CD4-positive, alpha-beta T cell treated with Interleukin-6 at 100 ng/mL for 8 hours (primary cell): ENCODE measurements at places on chromosomes 2 and 18.

DNA sequence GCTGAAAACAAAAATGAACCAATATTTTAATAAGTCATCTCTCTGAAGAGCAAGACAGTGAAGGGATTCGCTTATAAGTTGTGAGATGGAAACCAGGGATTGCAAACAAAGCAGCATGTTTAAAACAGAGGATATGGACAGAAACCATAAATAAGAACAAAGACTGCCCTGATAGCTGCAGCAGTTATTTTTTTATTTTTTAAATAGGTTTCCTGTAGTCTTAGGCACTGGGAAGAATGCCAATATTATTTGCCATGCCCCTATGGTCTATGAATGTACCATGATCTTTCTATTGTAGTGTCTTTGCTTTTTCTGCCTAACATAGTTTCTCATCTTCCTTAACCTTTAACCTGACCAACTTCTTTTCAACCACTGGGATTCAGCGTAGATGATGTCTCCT lies 1334.0 kb upstream of the NRXN1 start:
- DNase-seq = no peak

- no peak for DNase-seq
These were observed 87.5 kb downstream of the TFCP2L1 start for GRCh38 chr2:121197369-121198091.

DNA sequence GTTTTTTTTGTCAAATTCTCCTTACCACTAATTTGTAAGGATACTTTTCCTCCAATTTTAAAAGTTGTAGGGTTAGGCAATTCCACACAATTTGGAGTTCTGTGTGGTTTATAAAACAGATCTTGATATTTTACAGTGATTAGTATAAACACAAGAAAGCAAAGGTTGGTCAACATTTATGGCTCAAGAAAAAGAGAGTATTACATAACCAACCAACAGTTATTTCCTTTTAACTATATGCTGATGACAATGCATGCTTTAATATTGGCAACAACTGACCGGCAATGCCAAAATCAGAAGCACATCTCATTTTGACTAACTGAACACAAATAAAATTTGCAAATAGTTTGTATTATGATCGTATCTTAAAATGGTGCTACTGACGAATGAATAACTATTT lies 137.2 kb downstream of the CDH2 start:
- DNase-seq = no peak

DNA sequence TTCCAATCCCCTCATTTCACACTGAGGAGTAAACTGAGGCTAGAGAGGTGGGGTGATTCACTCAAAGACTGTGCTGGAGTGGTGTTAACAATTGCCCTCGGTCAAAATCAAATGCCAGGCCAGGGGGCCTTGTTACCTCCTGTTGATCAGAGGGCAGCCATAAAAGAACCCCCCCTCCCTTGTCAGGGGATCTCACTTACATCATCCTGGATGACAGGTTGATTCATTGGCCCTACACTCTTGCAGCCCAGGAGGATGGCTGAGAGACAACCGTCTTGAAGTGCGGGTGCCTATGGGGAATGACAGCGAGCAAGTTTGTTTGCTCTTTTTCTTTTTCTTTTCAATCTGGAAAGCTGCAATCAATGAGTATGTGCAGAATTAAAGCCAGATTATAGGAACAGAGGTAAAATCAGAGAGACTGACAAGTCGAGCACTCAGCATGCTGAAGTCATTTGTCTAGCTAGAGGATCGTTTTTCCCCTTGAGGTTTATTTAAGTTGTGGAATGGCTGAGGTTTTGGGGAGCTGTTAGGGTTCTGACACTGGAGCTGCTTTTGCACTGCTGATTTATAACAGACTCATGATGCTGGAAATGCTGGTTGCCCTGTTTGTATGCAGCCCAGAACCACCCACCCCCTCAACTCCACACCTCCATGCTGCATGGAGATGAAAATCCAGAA lies 26.4 kb upstream of the NRP2 start:
- no peak for DNase-seq

DNA sequence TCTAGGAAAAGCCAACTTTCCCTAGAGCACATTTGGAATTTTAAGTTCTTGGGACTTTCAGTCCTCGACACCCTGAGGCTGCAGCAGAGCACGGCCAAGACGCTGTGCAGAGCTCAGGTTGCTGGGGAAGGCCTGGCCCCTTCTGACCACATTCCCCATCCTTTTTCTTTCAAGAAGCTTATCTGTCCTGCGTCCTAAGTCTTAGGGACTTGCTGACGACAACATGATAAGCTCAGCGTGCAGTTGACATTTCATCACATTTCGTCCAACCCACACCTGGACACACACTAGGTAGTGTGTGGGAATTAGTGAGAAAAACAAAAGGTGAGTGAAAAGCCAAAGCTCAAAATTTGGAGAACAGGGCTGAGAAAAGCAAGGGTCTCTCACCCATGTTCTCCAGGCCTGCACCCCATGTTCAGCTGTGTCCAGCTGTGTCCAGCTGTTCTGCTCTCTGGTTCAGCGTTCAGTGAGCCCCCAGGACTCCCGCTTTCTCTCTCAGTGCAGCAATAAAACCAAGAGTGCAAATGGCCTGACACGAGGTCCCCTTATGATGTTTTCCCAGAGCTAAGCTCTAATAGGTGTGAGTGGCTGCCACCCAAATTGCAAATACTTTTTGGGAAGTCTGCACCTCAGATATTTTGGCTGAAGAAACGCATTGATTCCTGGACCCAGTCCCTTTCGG lies 101.9 kb downstream of the RGPD3 start:
- DNase-seq = no peak

DNA sequence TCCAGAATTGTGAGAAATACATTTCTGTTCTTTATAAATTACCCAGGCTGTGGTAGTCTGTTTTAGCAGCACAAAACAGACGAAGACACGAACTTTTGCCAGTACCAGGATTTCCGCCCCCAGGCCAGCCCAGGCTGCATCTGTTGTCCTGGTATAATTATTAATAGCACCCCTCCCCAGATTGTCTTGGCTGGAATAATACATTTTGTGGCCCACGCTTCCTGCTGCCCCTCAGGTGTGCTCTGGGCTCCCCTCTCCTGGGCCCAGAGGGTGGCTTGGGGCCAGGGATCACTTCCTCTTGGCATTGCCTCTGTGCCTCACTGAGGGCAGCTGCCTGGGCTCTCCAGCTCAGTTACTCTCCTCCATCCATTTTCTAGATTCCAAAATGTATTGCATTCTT lies 102.1 kb upstream of the HS6ST1 start:
- no peak for DNase-seq

- DNase-seq = no peak
These were observed 129.8 kb upstream of the SOX11 start for GRCh38 chr2:5562426-5562825.
